Mesothelial cell of epicardium (in vitro differentiated cells): ENCODE measurements at places on chromosomes 6 and 20. TPM values are rescaled to one million over a fixed set of nuclear protein-coding genes. Genes with fewer than 3 reads are reported as not detected.

The ULBP3 gene
- 4.3 to 6.4 TPM (median 5.4 TPM) in 3 replicates for total RNA-seq

The MMP24OS gene
- 61.4 to 71.9 TPM (median 66.1 TPM) in 3 replicates for total RNA-seq

The NRN1 gene
- not detected in 3 replicates for total RNA-seq

GRCh38 chr6:6781172-6781872 lies 192.8 kb downstream of the LY86 start:
- no peak for DNase-seq

- no peak for DNase-seq
These were observed 77.1 kb downstream of the LMBRD1 start for GRCh38 chr6:69719602-69720193.
